DMS79 treated with DMSO at 0.1 percent for 48 hours (cell line): ENCODE measurements at places on chromosomes 1 and 21.

GRCh38 chr1:211638689-211639101 is 36.7 kb downstream of the NEK2 start:
- DNase-seq = no peak

DNA sequence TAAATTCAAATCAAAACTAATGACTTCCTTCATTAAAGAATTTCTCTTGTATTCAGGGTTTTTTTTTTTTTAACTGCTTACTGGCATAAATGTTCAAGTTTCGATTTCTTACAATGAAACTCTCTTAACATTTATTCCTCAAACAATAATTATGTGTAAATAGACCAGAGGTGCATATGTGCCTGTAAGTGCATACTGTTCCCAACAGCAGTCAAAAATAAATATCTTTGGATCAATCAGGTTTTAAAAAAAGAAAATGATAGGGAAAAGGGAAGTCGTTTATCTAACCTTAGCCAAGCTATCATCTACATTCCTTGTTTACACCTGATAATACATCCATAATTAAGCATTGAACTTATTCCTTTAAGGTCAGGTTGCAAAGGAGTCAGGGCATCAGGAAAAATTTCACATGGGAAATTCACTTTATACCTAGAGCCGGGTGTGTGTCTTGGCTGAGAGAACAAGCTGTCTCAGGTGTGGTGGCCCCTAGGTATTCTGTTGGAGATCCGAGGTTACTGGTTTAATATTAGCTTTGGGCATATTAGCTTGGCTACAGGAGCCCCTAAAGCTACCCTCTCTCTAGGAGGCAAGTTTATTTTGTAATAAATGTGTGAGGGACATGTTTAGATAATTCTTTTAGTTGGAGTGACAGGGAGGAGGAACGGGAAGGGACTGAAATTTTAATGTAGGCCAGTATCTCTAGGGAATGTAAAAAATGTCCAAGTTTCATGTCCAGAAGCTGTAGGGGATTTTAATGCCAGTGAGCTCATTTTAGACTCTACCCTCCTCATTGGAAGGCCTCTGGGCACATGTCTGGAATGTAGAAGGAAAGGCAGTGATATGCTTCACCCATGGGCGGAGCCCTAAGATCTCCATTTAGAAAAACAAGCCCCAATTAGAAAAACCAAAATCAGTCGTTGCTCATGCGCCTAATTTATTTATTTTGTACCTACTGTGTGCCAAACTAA is 327.9 kb upstream of the PROX1 start:
- DNase-seq = no peak

DNA sequence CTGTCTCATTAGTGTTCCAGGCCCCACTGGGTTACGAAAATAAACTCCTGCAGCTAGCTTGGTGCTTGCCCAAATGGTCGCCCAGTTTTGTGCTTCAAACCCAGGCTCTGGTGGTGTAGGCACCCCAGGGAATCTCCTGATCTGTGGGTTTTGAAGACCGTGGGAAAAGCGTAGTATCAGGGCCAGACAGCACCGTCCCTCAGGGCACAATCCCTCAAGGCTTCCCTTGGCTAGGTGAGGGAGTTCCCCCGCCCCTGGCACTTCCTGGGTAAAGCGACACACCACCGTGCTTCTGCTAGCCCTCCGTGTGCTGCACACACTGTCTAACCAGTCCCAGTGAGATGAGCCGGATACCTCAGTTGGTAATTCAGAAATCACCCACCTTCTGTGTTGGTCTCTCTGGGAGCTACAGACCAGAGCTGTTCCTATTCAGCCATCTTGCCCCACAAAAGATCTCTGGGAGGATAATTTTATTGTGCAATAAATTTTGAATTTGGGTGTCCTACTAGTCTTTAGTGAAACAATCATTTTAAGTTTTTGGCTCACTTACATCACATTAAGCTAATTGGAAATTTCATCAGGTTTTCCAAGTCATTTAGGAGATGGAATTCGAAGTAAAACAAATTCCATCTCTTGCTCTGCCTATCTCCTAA is 9.4 kb upstream of the SLC25A24 start:
- no peak for DNase-seq

DNA sequence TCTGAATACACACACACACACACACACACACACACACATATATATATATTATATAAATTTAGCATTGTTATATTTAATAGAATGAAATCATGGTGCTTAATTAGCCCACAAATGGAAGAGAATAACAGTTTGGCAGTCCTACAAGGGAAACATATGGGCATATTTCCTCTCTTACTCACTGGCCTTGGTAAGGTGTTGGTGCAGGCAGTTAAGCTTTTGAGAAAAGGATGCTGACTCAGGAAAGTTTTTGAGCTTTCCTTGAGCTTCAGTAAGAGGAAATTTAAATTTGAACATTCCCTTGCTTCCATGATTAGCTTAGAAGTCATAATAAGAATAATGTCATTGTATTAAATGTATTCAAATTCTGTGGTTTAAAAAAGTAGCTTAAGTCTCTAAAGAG is 37.0 kb upstream of the B3GALT5 start:
- DNase-seq = no peak

- DNase-seq = no peak
Observed at GRCh38 chr1:235708390-235708962, 58.9 kb upstream of the GNG4 start.
